ENCODE measurements at places on chromosomes 4 and X.

GRCh38 chrX:30085571-30085970 lies 129.8 kb upstream of the MAGEB2 start:
- DNase-seq: no peak

GRCh38 chr4:1130316-1131186 lies 17.2 kb upstream of the RNF212 start:
- peak; percentile 79 for DNase-seq

DNA sequence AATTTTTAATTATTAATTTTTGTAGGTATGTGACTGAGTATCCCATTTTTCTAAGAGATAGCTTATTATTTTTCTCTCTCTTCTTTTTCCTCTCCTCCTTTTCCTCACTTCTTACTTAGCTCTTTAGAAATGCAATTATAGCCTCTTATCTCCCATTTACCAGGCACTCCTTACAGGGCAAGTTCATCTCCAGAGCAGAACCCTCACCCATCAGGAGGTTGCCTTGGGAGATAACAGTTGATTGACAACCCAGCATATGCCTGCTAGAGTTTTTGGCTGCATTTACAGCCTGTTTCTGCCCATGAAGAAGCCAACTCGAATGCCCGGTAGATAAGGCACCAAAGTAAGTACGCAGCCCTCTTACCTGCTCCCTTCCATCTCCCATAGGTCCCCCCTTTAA lies 572.9 kb upstream of the ZFP42 start:
- no peak for DNase-seq

DNA sequence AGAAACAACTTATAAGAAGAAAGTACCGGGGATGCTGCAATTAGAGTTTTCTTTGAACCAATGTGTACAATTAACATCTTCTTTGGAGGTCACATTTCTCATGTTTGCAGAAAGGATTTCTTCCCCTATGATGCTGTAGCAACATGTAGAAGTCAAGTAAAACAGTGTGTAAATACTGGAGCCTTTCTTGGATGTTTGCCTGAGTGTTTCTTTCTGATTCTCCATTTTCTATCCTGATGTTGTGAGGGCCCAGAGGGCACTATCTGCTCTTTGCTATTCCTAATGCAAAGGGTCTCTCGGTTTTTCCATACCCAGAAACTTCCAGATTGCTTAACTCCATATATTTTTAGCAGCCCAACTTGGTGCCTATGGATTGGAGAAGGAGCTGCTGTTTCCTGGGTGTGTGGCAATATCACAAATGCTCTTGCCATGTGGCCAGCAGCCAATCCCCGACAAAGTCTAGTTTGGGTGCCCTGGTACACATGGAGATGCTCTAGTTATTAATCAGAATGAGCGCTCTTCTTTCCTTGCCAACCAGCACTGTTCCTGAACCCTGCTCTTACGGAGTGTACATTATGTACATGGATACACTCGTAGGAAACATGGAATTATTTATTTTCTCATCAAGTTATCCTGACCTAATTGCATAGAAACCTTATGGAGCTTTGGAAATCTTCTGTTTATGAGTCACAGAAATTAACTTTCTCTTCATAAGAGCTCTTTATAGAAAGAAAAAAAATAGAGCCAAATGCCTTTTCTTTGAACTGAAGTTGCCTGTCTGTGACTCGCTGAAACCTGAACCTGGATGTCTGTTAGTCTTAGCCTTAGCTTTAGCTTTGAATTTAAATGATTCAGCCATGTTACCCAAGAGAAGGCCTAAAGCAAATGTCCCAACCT lies 67.0 kb upstream of the GPC4 start:
- DNase-seq: peak; percentile 85

DNA sequence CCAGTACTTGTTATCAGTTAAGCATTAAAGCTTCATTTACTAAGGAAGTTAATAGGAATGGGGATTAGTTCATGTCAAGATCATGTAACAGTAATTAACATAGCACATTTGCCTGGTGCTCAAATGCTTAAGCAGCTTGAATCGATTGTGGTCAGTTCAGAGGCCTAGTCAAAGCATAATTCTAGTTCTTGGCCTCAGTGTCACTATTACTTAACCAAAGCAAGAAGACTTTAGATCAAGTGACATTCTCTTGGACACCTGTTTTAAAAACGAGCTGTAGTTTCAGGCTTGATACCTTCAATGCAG lies 115.2 kb upstream of the BMPR1B start:
- DNase-seq: peak; percentile 15

- DNase-seq: peak; percentile 52
Measured at GRCh38 chrX:121122332-121122731, 74.9 kb downstream of the GLUD2 start.

DNA sequence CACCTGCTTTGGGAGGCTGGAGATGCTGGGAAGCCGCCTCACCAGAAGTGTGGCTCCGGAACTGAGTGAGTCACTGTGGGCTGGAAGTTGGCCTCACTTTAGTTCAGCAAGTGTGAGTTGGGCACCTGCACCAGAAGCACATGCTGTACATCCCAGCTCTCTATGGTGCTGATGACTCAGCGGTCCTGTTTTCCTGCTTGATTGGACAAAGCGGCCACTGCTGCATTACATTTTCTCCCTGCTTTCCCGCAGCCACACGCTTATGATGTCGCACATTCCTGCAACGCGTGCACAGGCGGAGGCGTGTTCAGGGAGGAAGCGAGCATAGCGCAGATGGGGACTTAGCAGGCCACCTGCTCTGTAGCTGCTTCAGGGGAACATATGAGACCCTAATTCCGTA lies 26.7 kb upstream of the CLDN34 start:
- peak; percentile 34 for DNase-seq

DNA sequence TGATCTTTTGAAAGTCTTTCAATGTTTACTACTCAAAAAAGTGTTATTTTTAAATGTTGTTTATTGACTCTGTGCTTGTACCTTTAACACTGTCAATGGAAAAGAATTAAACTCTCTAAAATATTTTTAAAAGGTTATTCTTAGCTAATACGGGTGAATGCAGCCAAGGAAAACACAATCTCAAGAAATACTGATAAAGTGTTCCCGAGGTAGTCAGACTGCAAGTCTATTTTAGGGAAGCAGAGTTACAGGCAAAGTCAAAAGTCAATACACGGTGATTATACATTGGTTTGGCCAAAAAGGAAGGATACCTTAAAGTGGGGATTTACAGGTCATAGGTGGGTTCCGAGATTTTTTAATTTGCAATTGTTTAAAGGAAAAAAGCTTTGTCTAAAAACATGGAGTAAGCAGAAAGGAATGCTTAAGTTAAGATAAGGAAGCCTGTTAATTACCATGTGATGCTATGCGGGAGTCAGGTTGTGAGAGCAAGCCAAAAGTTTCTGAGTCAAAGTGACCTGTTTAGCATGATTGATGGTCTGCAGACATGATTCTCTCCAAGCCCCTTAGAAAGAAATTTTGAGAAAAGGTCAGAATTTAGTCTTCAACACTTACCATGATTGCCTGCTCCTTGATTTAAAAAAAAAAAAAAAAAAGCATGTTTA lies 288.4 kb downstream of the KLHL4 start:
- DNase-seq: peak; percentile 0

DNA sequence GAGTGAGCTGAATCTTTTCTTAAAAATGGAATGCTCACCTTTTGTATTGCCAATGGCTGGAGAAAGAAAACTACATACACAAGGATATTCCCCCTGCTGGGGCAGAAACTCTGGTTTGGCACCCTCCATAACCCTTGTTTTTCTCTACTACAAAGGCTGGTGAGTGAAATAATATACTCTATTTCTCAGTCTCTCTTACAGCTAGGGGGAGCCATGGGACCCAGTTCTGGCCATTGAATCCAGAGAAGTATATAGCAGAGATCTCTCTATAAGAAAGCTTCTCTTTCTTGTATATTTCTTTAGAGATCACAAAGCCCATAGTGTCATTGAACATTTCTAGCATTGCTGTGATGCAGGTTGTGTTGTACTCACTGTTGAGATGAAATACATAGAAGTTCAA lies 49.8 kb downstream of the SMPX start:
- DNase-seq: no peak

DNA sequence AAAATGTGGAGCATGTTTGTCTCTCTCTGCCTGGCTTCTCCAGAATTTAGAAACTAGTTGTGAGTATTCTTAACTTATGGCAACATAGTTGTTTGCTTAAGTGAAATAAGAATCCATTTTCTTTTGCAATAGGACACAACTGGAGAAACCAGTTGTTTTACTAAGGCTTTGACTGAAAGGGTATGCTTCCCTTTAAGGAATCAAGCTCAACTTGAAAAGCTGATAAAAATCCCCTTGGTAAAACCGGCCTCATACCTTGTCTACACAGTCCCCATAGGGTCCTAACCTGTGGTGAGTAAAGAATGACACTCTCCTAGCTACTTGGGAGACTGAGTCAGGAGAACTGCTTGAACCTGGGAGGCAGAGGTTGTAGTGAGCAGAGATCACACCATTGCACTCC lies 139.8 kb downstream of the NR3C2 start:
- DNase-seq: no peak

GRCh38 chr4:966266-967112 lies 6.9 kb downstream of the DGKQ start:
- no peak for DNase-seq

DNA sequence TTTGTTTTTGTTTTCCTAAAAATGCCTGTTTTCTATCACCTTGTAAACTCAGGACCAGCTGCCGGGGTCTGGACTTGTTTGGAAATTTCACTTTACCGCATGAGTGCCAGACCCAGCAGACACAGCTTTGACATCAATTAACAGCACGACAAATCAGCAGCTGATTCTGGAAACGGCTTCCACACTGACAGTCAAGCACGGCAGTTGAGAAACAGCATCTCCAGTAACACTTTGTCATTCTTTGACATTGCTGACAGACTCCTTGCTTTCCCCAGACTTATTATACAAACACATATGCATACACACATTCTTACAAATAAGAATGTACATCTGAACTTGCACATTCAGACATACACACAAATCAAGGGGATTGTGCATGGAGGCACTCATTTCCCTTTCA lies 1017.6 kb upstream of the HS3ST1 start:
- DNase-seq: no peak

DNA sequence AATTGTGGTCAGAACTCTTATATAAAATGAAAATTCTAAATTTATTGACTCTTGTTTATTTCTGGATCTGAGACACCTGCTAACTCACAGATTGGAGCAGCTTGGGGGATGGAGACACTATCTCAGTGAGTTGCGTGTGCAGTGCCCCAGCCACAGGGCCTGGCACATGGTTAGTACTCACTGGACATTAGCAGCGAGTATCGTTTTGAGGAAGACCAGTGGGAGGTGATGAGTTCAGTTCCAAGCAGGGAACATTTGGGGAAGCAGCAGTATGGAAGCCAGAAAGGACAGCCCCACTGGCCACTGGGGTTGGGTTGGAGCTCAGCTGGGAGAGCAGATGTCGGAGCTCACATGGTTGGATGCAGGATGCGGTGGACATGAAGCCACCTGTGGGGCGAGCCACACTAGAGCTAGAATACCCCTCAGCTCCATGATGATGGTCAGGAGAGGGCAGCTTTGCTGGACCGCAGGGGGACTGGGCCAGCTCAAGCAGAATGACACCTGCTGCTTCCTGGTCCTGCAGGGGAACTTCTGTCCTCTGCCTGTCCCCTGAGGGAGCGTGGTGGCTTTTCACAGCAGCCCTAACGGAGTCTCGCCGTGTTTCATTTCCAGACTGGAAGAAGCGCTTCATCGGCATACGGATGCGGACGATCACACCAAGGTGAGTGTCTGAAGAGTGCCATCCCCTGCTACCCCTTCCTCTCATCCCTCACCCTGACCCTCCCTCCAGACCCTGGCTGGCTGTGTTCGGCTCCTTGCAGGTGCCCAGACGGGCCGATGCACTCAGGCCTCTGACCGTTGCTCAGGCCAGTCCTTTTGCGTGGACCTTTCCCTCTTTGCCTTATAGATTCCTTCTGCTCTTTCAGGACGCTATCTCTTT lies 32.5 kb downstream of the HTRA3 start:
- DNase-seq: no peak

DNA sequence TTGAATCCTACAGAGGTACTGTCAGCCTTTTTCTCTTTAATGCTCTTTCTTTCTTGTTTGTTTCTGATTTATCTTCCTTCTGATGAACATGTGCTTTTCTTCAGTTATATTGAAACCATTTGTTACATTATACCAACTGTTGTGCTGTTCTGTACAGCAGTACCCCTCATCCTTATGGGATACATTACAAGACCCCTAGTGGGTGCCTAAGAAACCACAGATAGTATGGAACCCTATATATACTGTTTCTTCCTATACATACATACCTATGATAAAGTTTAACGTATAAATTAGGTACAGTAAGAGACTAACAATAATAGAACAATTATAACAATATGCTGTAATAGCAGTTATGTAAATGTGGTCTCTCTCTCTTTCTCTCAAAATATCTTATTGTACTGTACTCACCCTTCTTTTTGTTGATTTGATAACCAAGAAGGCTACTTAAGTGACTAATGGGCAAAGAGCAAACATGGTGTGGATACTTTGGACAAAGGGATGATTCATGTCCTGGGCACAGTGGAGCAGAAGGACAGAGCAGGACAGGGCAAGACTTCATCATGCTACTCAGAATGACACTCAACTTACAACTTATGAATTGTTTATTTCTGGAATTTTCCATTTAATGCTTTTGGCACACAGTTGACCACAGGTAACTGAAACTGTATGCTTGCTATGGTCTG lies 10.7 kb upstream of the YIPF7 start:
- DNase-seq: peak; percentile 2

GRCh38 chr4:7124689-7125442 lies 57.0 kb upstream of the GRPEL1 start:
- DNase-seq: peak; percentile 94

DNA sequence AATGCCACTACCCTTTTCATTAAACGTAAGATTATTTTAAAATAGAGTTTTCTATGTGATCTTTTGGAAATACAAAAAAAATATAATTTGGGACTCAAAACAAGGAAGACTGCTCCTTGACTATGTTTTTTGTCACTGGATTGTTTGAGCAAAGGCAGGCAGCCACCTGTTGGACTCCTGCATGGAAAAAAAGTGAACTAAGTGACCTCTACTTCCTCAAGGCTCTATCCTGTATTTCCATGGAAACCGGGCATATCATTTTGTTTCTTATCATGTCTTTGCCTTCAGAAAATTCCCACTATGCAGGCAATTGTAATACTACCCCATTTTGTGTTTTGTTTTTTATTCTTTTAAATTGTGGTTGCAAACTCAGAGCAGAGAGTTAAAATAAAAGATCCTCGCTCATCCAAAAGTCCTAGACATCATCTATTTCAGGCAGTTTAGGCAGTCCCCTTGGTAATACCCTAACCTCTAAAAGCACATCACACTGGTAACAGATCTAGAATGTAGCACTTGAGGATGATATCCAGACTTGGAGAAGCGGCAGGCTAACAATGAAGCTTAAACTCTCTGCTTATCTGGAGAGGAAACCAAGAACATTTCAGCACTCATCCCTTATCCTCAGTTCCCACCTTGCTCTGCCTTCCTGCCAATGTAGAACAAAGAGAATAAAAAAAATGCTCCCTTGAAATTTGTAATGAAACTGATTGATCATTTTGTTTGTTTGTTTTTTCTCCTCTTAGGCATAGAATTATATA lies 165.7 kb downstream of the BANK1 start:
- no peak for DNase-seq

DNA sequence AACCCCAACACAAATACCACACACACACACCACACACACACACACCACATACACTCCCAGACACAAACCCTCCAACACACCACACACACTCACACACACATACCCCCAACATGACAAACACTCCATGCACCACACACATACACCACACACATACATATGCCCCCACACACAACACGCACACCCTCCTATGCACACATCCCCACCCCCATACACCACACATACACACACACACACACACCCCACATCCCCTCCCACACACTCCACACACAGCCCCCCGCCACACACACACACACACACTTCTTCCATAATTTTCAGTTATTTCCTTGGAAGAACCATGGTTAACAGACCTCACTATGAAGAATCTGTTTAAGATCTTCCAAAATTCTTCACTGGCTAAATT lies 173.5 kb upstream of the KCNIP4 start:
- DNase-seq: no peak

All from fibroblast of mammary gland (primary cell).